ENCODE measurements at places on chromosomes 5 and 9.

GRCh38 chr5:144779368-144779767 lies 608.7 kb downstream of the KCTD16 start:
- no peak for DNase-seq

DNA sequence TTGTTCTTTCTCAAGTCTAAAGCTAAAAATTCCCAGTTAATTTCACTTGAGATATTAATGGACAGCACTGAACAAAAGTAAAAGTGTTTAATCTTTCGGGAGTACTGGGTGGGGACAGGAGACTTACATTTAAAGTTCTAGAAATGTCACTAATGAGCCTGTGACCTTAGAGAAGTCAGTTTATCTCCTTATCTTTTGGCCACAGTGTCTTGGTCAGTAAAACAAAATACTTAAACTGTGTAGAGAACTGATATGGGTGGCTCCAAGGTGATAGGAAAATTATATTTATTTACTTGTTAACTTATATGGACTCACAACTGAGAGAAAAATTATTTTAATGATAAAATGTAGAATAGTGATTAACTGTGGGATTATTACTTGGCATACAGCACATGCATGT lies 8.9 kb downstream of the IPO11 start:
- no peak for DNase-seq

DNA sequence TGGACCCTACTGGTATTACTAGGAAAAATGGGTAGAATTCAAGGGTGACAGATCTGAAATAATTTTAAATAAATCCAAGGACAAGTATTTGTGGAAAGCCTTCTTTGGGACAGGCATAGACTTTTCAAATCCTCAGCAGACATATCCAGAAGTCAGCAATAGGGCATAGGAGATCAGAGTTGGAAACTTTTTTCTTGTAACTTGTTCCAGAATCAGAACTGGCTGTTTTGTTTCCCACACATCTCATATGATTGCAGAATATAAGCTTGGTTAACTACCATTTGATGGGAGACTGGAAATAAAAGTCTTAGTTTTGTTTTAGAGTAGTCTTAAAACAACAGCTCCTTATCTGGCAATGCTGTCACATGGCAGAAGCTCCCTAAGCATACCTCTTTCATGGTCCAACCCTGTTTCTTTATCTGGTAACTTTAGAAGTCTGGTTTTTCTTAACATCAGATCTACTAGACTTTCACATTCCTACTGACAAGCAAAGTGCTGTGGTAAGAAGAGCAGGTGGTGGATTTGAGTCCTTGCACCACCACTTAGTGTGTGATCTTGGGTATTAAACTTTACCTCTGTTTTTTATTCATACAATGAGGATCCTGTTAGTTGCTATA lies 25.1 kb downstream of the XRCC4 start:
- DNase-seq: no peak

DNA sequence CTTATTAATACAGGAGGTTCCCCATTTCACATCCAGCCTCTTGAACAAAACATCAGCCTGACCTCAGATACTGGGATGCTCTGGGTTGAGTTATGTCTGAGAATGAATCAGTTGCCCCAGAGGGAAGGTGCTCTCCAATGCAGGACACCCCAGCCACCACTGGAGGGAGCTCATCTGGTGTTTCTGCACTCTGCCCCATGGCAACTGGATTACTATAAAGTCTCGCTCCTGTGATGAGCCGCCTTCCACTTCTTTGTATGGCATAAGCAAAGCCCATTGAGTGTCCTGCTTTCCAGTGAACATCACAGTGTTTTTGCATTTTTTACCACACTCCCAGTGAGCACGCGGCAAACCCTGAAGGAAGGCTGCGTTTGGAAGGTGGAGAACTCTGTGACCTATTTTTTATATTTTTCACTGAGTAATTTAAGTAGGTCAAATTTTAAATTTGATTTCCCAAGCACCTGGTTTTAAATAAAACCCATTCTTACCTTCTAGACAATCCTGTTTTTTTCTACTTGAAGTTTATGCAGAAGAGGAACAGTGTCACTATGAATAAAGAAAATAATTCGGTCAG lies 176.9 kb upstream of the WWC1 start:
- DNase-seq: no peak

Data from kidney (tissue), 22 donors.